ENCODE measurements at places on chromosomes 16 and 17. TPM values are rescaled to one million over a fixed set of nuclear protein-coding genes. Genes with fewer than 3 reads are reported as not detected.

The ORAI3 gene
- total RNA-seq: 95.3 TPM

The SLFN13 gene
- total RNA-seq: 1.8 TPM

The EVI2A gene
- total RNA-seq: not detected

The SOX15 gene
- total RNA-seq: 0.98 TPM

The IRX3 gene
- total RNA-seq: 5.9 TPM

The CDH1 gene
- total RNA-seq: 23.3 TPM

Data from mesangial cell (primary cell).